Activated naive CD4-positive, alpha-beta T cell (primary cell): ENCODE measurements at places on chromosomes 3 and 15.

DNA sequence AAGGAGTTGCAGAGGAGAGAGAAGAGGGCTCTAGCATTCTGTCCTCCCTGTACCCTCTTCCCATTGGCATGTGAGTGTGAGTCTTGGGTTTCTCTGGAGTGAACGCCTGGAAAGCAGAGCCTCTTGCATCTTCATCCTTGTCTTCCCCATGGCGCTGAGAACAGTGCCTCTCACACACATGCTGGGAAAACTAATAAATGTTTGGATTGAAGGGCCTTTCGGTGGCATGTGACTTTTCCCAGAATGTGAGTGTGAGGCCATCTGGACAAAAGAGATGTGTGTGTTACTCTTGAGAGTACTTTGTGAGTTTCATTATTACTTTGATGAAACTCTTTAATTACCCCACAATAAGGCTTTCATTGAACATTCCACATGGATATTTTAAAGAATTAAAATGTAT is 122.3 kb downstream of the MITF start:
- DNase-seq = no peak

DNA sequence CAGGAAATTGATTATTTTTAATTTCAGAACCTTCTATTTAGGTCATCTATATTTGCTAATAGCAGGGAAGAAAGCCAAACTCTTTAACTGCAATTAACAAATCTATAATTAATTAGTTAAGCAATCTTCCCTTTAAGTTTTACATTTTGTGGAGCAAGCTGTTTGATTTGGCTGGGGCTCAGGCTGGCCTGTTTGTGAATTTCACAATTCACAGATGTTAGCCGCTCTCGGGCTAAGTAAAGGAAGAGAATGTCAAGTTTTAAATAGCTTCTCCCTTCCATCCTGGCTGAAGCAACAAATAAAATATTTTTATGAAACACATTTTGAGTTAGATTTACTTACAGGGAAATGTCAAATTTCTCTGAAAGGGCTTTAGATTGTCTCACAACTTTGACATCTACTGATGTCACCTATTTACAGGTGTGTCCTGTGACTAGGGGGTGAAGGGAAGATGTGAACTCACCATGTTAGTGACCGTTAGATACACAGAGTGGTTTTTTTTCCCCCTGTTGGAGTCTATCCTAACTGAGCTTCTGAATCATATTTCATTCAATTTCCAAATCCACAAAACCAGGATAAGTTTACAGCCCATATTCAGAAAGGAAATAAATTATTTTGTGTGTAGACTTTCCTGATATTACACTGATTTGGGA is 1.3 kb upstream of the TP63 start:
- no peak for DNase-seq

DNA sequence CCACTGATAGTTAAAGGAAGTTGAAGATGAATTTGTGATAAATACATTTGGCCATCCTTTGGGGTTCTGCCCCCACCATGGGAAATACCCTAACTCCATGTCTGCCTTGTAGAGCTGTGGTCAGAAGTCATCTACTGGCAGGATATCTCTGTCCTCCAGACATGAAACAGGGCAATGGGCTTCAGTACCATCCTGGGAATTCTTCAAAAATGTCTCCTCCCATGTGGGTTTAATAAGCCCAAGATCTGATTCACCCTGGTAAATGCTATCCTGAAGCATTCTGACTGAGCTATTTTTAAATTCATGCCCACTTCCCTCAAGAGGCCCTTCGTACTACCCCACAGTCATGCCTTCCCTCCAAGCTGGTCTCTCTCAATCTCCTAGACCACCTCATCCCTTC is 113.7 kb upstream of the SLC25A36 start:
- DNase-seq = no peak

DNA sequence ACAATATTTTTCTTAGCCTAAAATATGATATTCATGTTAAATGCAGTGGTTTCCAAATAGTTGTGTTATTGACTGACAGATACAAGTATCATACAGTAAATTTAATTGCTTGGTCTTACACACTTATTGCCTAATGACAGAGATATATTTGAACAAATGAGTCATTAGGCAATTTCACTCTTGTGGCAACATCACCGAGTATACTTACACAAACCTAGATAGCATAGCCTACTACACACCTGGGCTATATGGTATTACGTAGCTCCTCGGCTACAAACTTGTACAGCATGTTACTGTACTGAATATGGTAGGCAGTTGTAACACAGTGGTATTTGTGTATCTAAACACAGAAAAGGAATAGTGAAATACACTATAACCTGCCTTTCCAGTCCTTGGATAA is 50.3 kb downstream of the SERPINI1 start:
- no peak for DNase-seq

- DNase-seq = no peak
Observed at GRCh38 chr3:164460851-164461250, 617.4 kb downstream of the SI start.

- no peak for DNase-seq
Observed at GRCh38 chr3:140931016-140931454, 10.6 kb upstream of the SLC25A36 start.

- no peak for DNase-seq
Observed at GRCh38 chr15:101057841-101058407, 138.8 kb downstream of the LRRK1 start.

DNA sequence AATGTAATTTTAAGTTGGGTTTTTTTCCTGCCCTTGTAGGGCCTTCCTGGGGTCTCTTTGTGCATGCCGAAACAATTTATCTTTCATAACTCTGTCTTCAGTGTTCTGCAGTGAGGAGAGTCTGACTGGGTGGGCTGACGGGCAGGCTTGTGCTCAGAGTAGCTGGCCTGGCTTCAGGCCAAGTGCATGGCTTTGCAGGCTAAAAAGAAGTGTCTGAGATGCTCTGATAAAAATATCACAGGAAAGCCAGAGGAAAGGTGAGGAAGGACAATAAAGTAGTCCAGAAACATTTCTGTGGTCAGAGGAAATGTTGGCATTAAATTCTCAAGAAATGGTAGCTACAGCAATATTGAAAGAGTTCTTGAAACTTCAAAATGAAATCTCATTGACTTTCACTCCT is 25.5 kb downstream of the ST3GAL6 start:
- DNase-seq = no peak

GRCh38 chr3:133938770-133939462 is 43.2 kb upstream of the RAB6B start:
- DNase-seq = no peak

- no peak for DNase-seq
Observed at GRCh38 chr3:135109681-135110080, 314.6 kb downstream of the EPHB1 start.

DNA sequence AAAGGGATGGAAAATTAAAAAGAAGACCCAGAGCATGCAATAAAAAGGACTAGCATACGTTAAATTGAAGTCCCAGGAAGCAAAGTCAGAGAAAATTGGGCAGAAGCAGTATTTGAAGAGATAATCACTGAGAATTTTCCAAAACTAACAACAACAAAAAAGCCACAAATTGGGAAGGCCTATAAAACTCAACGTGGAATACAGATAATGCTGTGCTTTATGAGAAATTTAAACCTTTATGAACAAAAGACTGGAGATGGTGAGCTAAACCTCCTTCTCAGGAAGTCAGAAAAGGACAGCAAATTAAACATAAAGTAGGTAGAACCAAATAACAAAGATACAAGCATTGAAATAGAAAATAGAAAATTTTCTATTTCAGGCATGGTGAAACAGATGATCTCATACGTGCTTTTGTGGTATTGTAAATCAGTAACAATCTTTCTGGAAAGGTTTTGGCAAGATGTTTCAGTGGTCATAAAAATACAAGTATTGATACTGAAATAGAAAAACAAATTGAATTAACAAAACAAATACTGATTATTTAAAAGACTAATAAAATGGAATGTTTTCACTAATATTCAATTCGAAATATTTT is 55.6 kb downstream of the LYSMD4 start:
- no peak for DNase-seq

- no peak for DNase-seq
Observed at GRCh38 chr15:68709876-68710275, 110.8 kb downstream of the ANP32A start.

DNA sequence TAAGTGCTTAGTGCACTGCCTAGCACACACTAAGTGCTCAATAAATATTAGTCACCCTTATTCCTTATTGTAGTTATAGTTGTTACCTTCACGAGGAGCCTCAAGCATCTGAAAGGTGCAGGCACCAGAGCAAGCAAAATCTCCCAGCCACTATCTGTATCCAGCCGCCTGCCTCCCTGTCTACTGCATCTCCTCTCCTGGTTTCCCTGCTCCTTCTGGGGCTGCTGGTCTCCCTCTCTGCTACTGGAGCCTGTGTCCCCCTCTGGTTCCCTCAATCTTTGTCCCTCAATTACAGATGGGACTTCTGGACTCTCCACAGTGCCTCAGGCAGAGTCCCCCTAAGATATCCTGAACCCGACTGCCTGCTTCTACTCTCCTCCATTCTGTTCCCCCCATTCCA is 18.8 kb downstream of the MYL3 start:
- no peak for DNase-seq

- no peak for DNase-seq
Observed at GRCh38 chr3:66186545-66186944, 34.3 kb upstream of the SLC25A26 start.

DNA sequence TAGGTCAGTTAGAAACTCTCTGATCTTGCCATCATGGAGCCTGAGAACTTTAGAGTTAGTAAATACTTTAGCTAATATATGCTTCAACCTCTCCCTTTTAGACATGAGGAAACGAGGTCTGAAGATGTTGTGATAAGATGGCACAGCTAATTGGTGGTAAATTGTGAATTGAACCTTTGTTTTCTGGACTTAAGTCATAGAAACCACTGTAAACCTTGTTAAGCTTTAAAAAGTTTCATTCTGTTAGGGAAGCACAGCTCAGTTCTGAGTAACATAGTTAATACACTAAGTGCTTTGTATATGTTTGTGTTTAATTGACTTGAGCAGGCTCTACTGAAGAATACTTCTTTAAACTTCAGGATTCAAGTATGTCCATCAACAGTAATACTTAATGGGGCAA is 108.6 kb downstream of the AKAP13 start:
- DNase-seq = no peak

- DNase-seq = no peak
Observed at GRCh38 chr3:143184099-143184498, 64.5 kb downstream of the CHST2 start.

- no peak for DNase-seq
Observed at GRCh38 chr15:77504306-77504705, 83.6 kb downstream of the HMG20A start.

DNA sequence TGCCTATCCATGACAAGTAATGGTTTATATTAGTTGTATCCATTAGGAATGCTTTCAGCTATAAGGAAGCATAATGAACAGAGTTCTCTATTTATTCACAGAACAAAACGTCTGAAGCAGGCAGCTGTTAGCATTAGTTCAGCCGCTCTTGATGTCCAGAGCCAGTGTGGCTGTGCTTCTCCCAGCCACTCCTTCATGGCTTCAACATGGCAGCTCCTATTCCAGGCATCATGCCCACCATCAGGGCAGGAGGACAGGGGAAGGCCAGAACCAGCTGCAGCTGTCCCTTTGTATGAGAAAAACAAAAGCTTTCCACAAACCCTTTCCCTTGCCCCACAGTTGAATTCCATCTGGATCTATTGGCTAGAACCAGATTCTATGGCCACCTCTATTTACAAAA is 12.9 kb upstream of the SNRK start:
- no peak for DNase-seq

GRCh38 chr3:59996056-59996455 is 946.2 kb upstream of the CFAP20DC start:
- DNase-seq = no peak

DNA sequence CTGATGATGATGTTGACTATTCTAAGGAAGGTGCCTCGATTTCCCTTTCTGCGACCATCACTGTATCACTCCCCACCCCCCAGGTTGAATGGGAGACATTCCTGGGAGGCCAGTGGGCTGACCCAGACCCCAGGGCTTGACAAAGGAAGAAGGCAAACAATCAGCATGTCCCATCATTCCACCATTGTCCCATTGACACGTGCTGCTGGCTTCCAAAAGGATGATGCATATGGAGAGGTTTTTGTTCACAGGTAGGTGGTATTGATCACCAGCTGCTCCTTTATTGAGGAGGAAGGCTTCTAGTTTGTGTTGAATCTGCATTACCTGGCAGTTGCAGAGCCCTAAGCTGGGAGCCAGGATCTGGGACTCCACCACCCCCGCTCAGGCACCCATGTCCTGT is 30.4 kb downstream of the RASGRF1 start:
- DNase-seq = no peak

- no peak for DNase-seq
Observed at GRCh38 chr3:9897408-9898372, 5.0 kb upstream of the IL17RE start.

- no peak for DNase-seq
Observed at GRCh38 chr3:56914646-56915045, 112.9 kb upstream of the ARHGEF3 start.

DNA sequence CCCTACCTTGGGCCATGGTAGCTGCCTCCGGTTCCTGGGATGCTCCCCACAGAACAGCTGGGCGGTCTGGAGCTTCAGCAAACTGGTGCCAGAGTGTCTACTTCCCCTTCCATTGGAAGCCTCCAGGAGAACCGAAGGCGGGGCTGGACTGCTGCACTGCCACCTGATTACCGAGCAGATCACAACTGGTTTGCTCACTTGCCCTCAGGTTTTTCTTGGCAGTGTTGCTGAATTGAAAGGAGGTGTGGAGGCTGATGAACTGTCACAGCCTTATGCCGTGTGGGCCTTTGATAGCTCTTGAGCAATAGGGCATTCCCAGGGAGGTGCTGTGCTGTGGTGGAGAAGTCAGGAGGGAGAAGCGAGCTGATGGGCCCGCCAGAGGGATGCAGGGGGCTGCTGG is at the start of gene TGM5:
Gene TGM5 (minus strand): TSS at position 95 of the 400 bp plus-strand sequence. CDS start 79 bp downstream, at position 16.
- no peak for DNase-seq

DNA sequence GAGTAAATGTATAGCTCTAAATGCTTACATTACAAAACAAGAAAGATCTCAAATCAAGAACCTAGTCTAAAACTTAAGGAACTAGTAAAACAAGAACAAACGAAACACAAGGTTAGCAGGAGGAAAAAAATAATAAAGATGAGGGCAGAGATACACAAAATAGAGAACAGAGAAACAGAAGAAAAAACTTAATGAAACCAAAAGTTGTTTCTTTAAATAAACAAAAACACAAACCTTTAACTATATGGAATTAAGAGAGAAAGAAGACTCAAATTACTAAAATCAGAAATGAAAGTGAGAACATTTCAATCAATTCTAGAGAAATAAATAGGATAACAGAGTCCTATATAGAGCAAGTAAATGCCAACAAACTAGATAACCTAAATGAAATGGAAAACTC is 59.6 kb downstream of the DLG1 start:
- no peak for DNase-seq

DNA sequence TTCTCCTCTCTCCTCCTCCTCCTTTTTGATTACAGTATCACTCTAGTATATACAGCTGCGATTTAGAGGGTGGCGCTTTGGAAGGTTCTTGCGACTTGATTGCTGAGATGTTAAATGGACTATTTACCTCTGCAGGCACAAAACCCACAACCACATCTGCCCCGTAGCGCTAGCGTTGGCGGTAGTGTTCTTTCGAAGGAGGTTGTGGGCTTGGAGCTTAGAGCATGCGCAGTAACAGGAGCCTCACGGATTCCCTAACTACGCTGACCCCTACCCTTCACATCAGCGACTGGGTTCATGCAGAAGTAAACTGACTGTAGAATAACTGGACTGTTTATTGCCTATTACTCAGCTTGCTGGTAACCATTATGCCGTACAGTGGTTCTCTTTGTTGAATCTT is 58.0 kb downstream of the CGGBP1 start:
- DNase-seq = no peak
